Activated T-cell treated with anti-CD3 and anti-CD28 coated beads for 4 hours (primary cell): ENCODE measurements at places on chromosomes 16 and 17.

GRCh38 chr16:29916979-29917378 is 9.0 kb downstream of the KCTD13 start:
- DNase-seq: no peak

- no peak for DNase-seq
These were observed 21.3 kb upstream of the GAA start for GRCh38 chr17:80080081-80080480.

DNA sequence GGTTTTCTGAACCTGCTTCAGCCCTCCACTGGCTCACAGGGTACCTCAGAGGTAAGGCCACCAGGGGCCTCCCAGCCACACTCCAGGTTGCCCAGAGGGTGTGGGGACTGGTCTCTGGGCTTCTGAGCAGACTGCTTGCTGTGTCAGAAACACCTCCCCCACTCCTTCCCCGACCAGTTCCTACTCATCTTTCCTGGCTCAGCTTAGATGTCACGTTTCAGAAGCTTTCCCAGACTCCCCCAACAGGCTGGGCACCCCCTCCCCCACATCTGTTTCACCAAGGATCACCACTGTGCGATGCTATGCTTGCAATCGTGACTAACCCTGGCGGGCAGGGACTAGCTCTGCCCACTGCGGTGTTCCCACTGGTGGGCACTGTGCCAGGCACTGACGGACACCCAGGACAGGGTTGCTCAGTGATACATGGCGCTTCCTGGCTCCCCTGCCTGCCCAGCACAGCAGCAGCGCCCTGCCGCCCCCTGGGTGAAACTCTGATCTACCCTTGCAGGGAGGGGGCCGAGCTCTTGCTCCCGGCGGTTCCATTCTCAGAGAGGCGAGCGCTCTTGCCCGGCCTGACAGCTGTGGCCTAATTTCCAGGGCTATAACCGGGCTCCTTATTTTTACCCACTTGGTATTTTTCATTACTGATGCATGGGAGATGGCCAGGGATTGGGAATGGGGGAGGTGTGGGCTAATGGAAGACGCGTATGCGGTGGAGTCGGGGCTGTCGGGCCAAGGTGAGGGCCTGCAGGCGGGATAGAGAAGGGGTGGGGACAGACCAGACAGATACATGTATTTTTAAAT is 29.4 kb upstream of the MTSS2 start:
- no peak for DNase-seq

DNA sequence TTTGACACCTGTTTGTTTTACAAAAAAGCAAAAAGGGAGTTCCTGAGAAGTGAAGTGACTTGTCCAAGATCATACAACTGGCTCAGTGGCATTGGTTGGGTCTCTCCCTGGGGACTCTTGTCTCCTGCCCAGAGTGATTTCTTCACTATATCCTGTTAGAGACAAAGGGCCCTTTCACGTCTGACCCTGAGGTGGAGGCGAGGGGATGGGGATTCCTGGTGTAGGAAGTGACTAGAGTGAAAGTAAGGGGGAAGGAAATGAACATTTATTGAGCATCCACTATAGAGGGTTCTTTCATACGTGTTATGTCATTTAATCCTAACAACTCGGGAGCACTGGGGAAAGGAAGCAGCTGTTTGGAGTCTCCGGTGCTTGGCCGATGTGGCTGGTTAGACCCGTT is 9.0 kb downstream of the ITGB3 start:
- DNase-seq: no peak

- DNase-seq: no peak
These were observed 197.6 kb upstream of the XYLT1 start for GRCh38 chr16:17668386-17668785.

DNA sequence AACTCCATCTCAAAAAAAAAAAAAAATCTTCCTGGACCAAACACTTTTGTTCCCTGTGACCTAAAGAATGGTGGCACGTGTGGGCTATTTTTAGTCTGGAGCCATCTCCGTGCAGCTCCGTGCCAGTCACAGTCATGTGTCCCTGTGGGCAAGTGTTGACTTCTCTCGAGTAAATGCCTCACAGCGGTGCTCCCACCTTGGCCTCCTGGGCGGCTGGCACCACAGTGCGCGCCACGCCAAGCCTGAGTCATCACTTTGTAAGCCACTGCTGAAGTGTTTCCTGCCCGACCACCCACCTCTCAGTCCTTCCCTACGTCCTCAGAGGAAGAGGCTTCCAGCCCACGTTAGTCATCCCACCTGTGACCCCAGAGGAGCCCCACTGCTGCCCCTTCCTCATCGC is 10.9 kb upstream of the HEXD start:
- no peak for DNase-seq

DNA sequence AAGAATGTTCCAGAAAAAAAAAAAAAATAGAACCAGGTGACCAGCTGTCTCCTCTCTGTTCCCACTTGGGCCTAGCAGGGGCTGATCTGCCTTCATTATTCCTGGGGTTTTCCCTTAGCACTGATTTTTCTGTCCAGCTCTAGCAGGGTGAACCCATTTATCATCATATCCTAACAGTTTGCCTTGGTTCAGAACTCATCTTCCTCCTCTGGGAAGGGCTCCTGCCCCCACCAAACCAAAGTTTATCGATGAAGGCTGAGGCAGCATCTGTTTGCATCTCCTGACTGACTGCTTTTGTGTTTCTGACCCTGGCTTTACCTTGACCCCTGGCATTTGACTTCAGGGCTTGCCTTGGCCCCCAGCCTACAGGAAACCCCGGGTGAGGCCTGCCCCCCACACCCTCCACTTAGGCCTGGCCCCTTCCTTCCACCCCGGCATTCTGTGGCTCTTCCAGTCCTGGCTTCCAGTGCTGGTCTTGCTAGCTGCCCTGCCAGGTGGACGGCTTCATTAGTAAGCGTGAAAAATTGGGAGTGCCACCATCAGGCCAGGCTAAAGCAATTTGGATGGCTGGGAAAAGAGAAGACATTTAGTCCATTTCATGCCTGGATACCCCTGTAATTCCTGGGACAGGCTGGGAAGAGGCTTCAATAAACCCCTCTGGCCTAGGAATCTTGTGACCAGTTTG is 164.9 kb downstream of the CCDC182 start:
- no peak for DNase-seq

- DNase-seq: peak; percentile 51
These were observed 22.2 kb upstream of the PEMT start for GRCh38 chr17:17613708-17614114.

- DNase-seq: no peak
These were observed 250.8 kb upstream of the RPL38 start for GRCh38 chr17:73952480-73953205.

DNA sequence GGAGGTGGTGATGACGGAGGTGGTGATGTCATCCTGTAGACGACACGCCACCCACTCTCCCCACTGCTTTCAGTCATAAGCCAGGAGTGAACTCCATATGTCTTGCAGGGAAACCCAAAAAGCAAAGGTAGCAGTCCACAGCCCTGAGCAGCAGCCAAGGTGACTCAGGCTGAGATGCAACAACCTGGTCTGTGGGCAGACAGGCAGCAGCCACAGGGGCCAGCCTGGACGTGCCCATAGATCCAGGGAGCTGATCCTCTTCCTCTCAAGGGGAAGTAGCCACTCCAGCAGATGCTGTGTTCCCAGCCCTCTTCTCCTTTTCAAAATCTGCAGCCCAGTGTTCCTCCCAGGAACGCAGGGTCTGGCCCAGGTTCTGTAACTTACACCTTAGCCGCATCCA is 17.3 kb upstream of the CIITA start:
- no peak for DNase-seq

- no peak for DNase-seq
These were observed 54.2 kb downstream of the NDEL1 start for GRCh38 chr17:8489841-8490240.

GRCh38 chr16:4184038-4184702 is 57.7 kb downstream of the SRL start:
- no peak for DNase-seq
